ENCODE measurements at places on chromosomes 16 and 17.

GRCh38 chr17:73495641-73496040 is 148.6 kb downstream of the SDK2 start:
- DNase-seq = no peak

DNA sequence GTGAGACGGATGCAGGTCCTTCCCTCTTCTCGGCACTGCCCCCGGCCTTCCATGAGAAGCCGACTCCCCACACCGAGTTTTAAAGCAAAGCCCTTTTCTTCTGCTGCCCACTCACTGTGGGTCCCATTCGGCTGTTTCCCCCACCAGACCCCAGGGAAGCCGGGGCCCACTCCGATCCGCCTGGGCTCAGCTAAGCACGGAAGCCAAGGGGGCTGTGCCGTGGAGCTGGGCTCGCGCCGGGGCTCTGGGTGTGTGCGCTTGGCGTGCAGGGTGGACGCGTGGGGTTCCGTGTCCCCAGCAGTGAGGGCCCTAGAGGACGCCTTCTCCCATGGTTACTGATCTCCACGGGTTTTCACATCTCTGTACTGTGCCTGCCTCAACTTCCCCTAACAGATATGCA is 68.5 kb downstream of the KLHDC4 start:
- DNase-seq = no peak

- no peak for DNase-seq
Observed at GRCh38 chr17:19725486-19725885, 9.1 kb upstream of the SLC47A2 start.

DNA sequence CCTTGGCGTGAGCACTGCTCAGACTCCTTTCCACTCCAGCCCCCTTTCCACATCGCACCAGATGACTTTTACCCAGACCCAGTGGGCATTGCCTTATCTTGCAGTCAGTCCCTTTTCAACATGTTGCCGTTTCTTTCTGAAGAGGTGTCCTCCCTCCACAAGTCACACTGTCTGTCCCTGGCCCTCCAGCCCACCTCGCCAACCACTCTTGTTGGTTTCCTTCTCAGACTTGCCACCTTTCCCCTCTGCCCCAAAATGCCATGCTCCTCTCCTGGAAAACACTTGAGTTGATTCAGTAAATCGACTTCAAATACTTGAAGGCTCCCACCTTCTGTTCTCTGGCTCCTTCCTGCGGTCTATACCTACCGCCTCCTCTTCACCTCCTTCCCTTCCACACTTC is 7.5 kb upstream of the ADAM11 start:
- DNase-seq = no peak

GRCh38 chr17:8412089-8412488 is 14.5 kb upstream of the RNF222 start:
- DNase-seq = no peak

GRCh38 chr17:59371416-59372100 is 40.1 kb downstream of the YPEL2 start:
- DNase-seq = no peak
